ENCODE measurements at places on chromosomes 1 and 21. TPM values are rescaled to one million over a fixed set of nuclear protein-coding genes. Genes with fewer than 3 reads are reported as not detected.

DNA sequence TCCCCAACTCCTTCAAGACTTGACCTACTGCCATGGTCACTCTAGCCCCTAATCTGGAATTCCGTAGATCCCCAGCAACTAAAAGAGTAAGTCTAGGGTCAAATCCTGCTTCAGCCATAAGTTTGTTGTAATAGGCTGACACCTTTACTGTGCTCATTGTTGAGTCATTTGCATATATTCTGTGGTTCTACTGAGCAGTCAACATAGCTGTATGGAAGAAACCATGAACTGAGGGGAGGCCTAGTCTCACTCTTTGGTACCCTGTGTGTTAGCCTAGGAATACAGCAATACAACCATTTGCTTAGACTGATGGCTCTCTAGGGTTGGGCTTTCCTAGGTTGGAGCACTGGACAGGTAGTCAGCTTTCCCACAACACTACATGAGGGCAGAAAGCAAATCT is 23.6 kb upstream of the SLC35D1 start:
- no peak overlapping the region for H3K27ac ChIP-seq
- no peak for DNase-seq
- H3K27me3 ChIP-seq = no peaks in the 10 kb centered on the region
- H3K36me3 ChIP-seq = no peaks in the 10 kb centered on the region

DNA sequence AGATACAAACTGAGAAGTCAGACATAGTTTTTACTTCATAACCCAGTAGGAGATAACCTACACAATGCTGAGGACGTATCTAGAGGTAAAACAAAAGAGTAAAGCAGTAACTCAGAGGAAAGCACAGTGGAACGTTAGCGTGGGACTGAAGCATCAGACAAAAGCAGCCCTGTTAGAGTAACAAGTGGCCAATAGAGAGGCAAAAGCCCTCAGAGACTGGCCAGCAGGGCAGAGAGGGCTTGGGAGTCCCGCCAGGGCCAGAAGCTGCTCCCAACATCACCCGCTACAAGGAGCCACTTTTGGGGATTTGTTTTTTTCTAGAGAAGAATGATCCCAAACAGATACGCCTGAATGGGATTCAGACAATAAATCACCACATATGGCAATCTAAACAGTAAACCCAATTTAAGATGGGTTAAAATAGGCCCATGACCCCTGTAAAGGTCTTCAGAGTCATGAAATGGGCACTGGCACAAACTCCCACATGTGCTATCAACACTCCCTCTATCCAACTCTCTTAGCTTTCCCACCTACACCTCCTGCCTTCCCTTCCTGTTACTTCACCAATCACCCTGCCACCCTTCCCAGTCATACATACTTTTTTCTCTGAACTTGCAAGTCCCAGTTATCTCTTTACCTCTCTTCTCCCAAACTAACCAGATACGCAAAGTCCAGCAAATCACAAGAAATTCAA is 17.2 kb downstream of the TADA1 start:
- no peaks in the 10 kb centered on the region for H3K4me1 ChIP-seq
- no peaks in the 10 kb centered on the region for H3K27me3 ChIP-seq
- peaks cover 99% of the 10 kb centered on the region for H3K36me3 ChIP-seq
- no peak for DNase-seq

Gene KRTAP11-1
- not detected for total RNA-seq

DNA sequence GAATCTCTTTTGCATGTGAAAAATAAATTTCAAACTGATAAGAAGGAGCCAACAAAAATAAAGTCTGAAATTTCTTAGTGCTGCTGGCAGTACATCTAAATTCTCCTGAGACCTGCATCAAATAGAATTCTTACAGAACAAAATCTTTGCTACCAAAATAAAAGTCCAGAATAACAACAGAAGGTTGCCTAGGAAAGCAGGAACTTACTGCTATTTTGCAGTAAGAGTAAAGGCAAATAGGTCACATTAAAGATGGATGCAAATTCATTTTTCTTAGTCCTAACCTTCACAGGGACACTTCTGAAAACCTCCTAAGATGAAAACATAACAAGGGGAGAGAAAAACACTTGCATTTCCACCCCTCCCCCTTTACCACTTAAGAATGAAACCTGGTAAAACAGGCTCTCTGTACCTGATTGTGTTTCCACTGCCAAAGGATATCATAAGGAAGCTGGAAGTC is 59.0 kb downstream of the RUSC1 start:
- no peaks in the 10 kb centered on the region for H3K27me3 ChIP-seq
- peak overlapping the region; percentile 25 for H3K27ac ChIP-seq
- DNase-seq = no peak
- no peak overlapping the region for H3K4me3 ChIP-seq

Gene HJV
- total RNA-seq = 2.1 TPM

DNA sequence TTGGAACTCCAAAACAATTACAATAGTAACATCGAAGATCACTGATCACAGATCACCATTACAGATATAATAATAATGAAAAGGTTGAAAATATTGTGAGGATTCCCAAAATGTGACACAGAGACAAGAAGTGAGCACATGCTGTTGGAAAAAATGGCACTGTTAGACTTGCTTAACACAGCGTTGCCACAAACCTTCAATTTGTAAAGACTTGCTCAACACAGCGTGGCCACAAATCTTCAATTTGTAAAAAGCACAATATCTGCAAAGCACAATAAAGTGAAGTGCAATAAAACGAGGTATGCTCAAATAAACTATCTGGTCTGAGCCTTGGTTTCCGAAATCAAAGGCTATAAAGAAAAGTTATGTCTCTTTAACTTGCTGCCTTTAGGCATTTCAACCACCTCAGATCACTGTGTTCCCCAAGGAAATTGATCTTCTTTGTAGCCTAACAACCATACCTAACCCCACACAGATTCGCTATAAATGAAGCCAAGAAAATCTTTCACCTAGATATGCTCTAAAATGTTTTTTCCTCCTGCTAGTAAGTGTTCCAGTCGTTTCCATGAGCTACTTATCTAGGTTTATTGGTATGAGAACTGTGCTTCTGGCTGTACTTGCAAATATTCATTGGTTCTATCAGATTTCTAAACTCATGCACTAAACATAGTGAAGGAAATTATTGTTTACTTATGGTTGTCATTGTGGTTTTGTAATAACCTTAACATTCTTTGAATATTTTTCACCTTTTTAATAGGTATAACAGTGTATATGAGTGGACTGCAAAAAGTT is 13.1 kb upstream of the LPGAT1 start:
- no peak overlapping the region for H3K4me3 ChIP-seq
- no peaks in the 10 kb centered on the region for H3K4me1 ChIP-seq
- no peak overlapping the region for H3K27ac ChIP-seq
- H3K27me3 ChIP-seq = no peaks in the 10 kb centered on the region

GRCh38 chr1:214370615-214371014 is 89.7 kb downstream of the SMYD2 start:
- H3K27me3 ChIP-seq = peaks cover 44% of the 10 kb centered on the region
- DNase-seq = no peak
- no peaks in the 10 kb centered on the region for H3K4me1 ChIP-seq
- H3K36me3 ChIP-seq = no peaks in the 10 kb centered on the region
- no peak overlapping the region for H3K27ac ChIP-seq

DNA sequence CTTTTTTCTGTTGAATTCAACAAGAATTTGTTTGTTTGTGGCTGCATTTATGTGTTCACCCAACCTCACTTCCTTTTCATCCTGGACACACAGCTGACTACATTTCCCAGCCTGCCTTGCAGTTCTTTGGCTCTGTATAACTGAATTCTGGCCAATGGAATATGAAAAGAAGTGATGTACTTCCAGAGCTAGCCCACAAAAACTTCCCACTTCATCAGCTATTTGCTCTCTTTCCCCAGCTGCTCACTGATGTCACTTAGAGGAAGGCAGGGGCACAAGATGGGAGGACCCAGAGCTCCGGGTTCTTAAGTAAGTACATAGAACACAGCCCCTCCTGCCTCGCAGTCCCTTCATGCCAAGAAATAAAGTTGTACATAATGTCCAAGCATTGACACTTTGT is 235.0 kb upstream of the FGGY start:
- H3K27me3 ChIP-seq = peaks cover 11% of the 10 kb centered on the region
- no peaks in the 10 kb centered on the region for H3K36me3 ChIP-seq
- peaks cover 10% of the 10 kb centered on the region for H3K4me1 ChIP-seq
- no peak overlapping the region for H3K4me3 ChIP-seq
- H3K27ac ChIP-seq = no peak overlapping the region

DNA sequence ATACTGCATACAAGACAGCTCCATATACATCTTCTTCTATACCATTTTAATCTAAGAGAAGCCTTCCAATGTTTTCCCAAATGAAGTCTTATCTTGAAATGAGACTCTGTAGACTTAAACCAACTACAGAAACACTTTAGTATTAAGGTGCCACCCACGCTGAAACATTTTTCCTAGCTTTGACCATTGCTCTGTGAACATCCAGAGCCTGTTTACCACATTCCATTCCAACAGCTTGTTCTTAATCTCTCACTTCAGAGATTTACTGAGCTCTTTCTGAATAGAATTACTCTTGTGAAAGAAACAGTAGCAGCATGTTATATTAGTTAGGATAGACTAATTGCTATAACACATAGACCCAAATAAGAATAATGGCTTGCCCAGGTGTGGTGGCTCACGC is 19.6 kb upstream of the POGZ start:
- H3K36me3 ChIP-seq = no peaks in the 10 kb centered on the region
- H3K4me1 ChIP-seq = no peaks in the 10 kb centered on the region
- H3K4me3 ChIP-seq = no peak overlapping the region
- no peaks in the 10 kb centered on the region for H3K27me3 ChIP-seq

DNA sequence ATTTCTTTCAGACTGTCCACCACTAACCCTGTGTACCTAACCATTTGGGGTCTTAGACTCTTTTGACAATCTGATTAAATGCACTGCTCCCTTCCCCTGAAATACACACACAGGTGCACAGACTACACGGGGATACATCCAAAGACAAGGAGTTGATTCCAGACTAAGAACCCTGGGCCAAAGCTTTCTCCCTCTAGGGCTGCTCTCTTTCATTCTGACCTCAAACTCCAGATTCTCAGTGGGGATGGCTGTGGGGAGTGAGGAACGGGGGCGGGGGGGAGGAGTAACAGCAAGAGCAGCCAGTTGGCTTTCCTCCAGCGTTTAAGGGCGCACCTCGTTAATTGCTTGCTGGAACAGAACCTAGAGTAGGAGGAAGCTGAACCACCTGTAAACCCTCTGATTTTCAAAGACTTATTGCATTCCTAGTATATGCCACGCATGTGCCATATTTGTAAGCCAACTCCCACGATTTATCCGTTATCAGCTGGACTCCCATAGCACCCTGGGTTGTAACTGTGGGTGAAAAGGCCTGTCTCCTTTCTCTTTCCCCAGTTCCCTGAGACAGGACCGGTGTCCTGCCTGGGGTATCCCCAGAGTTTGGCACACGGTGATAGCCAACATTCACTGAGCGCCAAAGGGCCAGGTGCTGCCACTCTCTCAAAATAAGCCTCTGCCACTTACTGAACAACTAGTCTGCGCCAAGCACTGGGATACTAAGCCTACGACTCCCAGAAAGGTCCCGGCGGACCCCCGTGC is 920 bp downstream of the MTHFR start:
- peaks cover 51% of the 10 kb centered on the region for H3K36me3 ChIP-seq
- peak overlapping the region; percentile 98 for H3K27ac ChIP-seq
- H3K4me1 ChIP-seq = peaks cover 49% of the 10 kb centered on the region
- peak overlapping the region; percentile 81 for H3K4me3 ChIP-seq
- DNase-seq = peak; percentile 75
- H3K27me3 ChIP-seq = no peaks in the 10 kb centered on the region

DNA sequence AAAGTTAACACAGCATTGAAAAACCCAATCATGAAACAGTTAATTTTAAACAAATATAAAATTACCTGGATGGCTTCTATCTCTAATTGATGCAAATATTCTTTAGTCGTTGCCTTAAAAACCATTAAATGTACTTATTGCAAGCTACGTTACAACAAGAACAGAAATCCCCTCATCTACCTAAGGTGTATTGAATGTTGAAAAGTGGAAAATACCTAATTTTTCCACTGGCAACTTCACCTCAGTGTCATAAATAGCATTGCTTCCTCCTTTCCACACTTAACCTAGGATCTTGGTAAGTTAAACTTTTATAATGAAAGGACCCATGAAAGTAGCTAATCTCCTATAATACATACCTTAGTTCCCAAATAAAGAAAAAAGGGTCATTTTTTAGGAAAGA is 5.4 kb downstream of the GADD45A start:
- H3K36me3 ChIP-seq = peaks cover 63% of the 10 kb centered on the region
- no peak for DNase-seq
- H3K27ac ChIP-seq = peak overlapping the region; percentile 95

DNA sequence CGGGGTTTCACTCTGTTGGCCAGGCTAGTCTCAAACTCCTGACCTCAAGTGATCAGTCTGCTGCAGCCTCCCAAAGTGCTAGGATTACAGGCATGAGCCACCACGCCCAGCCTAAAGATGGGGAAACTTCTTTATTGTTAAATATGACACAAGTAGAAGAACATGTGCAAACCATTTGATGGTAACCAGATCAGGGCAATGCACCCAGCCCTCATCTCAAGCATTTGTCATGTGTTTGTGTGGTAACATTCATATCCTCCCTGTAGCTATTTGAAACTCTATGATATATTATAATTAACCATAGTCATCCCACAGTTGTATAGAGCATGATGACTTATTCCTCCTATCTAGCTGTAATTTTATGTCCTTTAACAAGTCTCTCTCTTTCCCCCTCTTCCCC is 119.5 kb upstream of the TMPRSS2 start:
- no peak overlapping the region for H3K27ac ChIP-seq
- no peaks in the 10 kb centered on the region for H3K36me3 ChIP-seq
- H3K4me1 ChIP-seq = peaks cover 3% of the 10 kb centered on the region
- peaks cover 54% of the 10 kb centered on the region for H3K27me3 ChIP-seq
- H3K4me3 ChIP-seq = no peak overlapping the region
- no peak for DNase-seq

Gene CFHR4
- not detected for total RNA-seq

Gene AVPR1B
- not detected for total RNA-seq

DNA sequence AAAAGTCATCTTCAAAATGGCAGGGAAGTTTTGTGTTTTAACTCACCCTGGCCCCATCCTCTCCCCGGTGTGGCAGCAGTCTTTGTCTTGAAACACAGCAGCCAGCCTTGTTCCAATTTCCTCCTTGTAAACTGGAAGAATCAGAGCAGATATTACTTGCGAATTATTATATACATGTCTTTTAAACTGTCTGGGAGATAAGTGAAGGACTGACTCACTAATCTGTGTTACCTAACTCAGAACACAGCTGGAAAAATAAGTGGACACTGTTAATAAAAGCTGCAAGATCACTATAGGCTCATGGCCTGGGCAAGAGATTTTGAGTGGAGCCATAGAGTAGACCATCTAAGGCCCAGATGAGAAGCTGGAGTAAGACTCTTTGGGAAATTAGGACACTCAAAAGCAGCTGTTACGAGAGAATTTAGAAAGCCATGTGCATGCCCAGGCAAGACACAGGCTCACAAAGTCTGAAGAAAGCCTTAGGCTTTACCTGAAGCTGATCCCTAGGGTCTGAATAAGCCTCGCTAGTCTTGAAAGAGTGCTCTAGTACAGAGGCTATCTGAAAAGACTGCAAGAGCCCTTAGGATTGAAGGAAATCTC is 233.0 kb upstream of the RAB4A start:
- peaks cover 8% of the 10 kb centered on the region for H3K27me3 ChIP-seq
- no peak overlapping the region for H3K27ac ChIP-seq
- no peak overlapping the region for H3K4me3 ChIP-seq
- no peak for DNase-seq
- H3K36me3 ChIP-seq = no peaks in the 10 kb centered on the region

Gene GABRD
- total RNA-seq = not detected

Measured in K562 (cell line).